ENCODE measurements at places on chromosomes 6 and 20.
A peak's percentile ranks its signal among the peaks of the same experiment; 100 is the strongest.

DNA sequence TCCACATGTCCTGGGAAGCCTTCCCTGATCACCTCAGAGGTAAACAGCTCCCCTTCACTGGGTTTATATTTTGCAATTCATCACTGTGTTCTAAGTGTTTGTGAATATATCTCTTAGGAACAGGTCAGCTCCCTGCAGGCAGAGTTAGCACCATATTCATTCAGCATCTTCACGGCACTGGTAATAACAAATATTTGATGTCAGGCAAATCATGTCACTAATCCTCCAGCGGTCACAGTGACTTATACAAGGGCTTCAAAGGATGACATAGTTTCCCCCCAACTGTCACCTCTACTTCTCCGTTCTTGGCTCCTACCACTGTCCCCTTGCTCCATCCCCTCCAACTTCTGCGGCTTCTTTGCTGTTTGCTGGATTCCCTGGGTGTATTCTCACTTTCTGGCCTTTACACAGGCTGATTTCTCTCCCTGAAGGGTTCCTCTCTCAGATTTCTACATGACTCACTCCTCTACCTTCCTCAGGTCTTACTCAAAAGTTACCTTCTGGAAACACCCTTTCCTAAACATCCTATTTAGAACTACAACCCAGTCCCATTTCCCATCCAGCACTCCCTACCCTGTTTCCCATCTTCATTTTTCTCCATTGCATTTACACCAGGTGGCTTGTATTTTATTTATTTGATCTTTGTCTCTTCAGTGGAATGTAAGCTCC lies 66.6 kb downstream of the NHLRC1 start:
- DNase-seq = no peak

DNA sequence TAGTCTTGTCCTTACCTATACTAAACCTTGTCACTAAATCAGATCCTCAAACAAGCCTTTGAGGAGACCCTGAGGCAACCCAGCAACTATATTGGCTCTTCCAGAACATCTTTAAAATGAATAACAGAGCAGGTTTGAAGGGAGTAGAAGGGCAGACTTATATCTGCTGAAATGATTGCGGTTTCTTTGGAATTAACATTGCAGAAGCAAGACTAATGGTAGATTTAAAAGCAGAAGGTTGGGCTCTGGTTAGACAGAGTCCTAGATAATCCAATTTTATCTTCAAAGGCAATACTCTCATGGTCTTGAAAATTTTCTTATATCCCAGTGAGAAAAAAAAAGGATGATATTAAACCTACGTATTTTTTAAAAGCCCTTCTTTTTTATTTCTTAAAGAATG lies 19.1 kb downstream of the FHL5 start:
- no peak for DNase-seq

DNA sequence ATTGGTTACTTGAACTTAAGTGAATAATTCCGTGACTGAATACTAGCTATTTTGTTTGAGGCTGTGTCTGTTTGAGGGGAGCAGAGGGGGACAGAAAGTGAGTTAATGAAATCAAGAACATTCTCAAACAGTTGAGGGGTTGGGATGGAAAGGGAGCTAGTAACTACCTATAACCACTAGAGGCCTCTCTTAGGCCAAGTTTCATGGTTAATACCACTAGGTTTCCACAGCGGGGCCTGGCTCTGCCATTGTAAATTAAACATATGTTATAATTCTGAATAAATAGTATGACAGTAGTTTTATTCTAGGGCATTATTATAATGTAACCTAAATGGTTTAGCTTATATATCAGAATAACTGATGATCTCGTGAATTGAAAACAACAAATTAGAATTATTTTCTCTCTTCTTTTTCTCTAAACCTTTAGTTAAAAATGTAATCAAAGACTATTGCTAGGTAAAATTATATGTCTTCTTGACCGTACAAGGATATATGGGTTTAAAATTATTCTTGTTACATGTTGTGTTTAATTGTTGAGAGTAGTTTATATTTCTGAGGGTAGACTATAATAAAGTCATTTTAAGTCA lies 108.1 kb downstream of the BCKDHB start:
- DNase-seq = peak; percentile 79

GRCh38 chr20:51085769-51086168 lies 62.9 kb upstream of the KCNG1 start:
- no peak for DNase-seq

GRCh38 chr6:13709689-13710551 lies 1.7 kb downstream of the RANBP9 start:
- DNase-seq = peak; percentile 45

GRCh38 chr20:50373674-50374286 lies 136.4 kb upstream of the PTPN1 start:
- peak; percentile 48 for DNase-seq

- DNase-seq = no peak
Observed at GRCh38 chr6:79047072-79047471, 31.0 kb downstream of the PHIP start.

- DNase-seq = no peak
Observed at GRCh38 chr20:15921930-15922329, 651.3 kb downstream of the KIF16B start.

DNA sequence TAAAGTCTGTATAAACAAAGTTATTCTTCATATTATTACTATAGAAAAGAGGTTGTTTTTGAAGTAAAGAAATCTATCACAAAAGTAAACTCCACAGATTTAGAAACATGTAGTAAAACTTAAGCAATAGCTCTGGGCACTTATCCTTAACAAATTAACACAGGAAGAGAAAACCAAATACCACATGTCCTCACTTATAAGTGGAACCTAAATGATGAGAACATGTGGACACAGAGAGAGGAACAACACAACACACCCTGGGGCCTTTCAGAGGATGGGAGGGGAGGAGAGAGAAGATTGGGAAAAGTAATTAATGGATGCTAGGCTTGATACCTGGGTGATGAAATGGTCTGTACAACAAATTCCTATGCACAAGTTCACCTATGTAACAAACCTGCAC lies 57.2 kb downstream of the C6orf58 start:
- no peak for DNase-seq

DNA sequence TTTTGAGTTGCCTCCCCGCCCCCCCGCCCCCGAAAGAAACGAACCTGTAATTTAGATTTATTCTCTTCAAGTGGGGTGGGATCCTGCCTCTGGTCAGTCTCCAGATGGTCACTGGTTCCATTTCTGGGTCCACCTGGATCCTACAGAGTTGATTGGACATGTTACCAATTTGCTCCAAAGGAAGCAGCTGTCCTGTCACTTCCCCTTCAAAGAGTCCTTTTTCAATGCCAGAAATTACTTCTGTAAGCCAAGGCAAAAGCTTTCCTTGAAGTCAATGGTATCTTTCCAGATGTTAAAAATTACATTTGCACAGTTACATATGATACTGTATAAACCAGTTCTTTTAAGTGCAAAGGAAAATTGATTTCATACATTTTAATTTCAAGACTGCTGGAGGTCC lies 12.0 kb upstream of the ANKRD60 start:
- DNase-seq = no peak

GRCh38 chr6:69180361-69181067 lies 545.4 kb downstream of the ADGRB3 start:
- DNase-seq = no peak

DNA sequence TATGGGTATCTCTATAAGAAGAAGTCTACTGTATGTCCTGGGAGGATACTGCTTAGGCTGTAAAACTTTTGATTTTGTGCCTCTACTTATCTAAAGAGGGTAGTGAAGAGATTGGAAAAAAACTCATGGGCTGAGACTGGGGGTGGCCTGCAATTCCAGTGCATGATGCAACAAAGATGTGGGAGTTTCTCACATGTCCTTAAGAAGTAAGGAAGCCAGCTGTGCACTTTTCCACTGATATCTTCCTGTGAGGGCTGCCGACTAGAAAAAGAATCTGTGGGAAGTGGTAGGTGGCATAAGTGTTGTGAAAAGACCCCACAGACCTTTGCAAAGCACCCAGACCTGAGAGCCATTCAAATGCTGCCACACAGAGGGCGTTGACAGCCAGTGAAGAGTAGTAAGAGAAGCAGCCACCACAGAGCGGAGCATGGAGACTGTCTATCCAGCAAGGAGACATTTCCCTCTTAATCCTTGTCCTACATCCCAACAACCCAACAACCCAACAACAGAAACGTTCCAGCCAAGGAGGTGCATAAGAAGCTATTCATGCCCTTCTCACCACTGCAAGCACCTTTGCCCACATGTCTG lies 65.1 kb downstream of the PFDN4 start:
- peak; percentile 70 for DNase-seq

DNA sequence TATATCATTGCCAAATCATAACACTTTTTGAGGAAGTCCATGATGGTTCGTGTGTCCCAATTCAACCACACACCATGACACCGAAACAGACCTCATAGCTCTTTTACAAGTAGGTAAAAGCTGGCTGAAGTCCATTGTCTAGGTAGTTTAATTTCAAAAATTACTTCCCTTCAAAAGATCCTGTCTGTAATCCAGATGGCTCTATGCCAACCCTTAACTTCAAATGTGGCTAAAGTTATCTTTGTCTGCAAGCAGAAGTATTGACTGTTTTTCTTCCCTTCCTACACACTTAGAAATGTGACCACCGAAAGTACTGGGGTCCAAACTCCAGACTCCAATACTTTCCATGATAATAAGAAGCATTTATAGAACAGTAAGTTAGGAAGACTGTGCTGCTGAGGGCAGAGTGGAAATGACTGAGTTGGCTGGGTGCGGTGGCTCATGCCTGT lies 8.3 kb upstream of the TIAM2 start:
- DNase-seq = peak; percentile 25

DNA sequence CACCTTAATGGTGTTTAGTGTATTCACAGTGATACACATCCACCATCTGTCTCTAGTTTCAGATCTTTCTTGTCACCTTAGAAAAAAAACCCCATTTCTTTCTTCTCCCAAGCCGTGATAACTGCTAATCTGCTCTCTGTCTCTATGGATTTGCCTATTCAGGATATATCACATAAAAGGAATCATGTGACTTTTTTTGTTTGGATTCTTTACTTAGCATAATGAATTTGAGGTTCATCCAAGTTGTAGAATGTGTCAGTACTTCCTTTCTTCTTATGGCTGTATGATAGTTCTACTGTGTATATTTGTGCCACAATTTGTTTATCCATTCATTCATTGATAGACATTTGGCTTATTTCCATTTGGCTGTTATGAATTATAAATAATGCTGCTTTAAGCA lies 57.1 kb downstream of the ITCH start:
- no peak for DNase-seq

GRCh38 chr6:30948811-30949210 lies 8.0 kb downstream of the MUCL3 start:
- DNase-seq = no peak

DNA sequence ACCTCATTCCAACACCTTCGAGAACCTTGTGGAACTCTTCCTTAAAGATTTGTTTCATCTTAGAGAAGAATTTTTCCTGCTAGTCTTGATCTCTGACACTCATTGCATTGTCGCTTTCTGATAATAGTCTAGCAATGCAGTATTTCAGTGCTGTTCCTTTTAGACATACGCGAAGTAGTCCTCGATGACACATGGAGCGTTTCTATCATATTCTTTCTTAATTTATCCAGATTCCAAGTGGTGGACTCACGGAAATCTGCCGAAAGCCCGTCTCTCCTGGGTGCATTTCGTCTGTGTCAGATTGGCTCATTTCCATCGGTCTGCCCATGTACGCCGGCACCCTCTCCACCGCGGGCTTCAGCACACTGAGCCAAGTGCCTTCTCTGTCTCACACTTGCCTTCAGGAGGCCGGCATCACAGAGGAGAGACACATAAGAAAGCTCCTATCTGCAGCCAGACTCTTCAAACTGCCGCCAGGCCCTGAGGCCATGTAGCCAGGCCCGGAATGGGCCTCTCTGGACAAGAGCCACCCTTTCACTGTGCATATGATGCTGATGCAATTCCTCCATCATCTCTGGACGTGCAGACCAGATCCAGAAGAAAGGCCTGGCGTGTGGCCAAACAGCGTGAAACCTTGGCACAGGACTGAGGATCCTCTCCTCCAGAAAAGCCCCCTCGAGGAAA lies 198.6 kb upstream of the UST start:
- peak; percentile 88 for DNase-seq

DNA sequence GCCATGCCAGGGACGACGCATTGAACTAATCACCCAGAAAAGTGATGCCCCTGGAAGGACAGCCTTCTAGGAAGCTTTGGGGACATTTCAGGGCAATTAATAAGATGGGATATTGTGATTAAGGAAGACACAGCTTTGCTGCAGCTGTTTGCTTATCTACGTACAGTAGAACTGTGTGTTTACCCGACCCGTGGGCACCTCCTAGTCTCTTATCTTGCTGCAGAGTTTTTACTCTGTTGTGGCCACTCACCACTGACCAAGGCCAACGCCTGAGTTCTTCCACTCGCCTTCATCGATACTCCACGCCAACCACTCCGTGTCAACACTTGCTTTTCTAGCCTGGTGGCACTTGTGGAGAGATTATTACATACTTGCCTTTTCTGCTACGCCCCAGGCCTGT lies 105.9 kb upstream of the MLN start:
- no peak for DNase-seq

GRCh38 chr20:61761453-61762166 lies 304.1 kb downstream of the TAF4 start:
- no peak for DNase-seq

- no peak for DNase-seq
Observed at GRCh38 chr6:107080036-107080435, 35.3 kb downstream of the BEND3 start.

DNA sequence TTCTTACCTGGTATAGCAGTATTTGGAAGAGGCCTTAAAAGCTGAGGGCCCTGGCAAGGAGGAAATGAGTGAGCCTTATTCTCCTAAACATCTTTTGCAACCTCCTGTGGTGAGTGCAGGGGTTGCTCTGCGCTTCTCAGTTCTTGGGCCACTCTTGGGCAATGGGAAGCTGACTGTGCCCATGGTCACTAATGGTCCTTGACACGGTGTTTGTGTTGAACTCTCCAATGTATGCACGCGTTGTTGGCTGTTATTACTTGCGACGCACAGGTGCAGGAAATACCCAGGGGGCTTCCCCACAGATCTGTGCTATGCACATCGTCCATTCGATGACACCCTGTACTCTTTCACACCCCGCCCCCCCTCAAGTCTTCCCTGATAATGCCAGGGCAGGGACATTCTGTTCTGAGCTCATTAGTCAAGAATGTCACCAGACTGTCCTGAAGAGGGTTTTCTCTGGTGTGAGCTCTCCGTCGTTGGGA lies 79.7 kb downstream of the EDN1 start:
- no peak for DNase-seq

GRCh38 chr20:44646641-44647274 lies 4.7 kb downstream of the ADA start:
- DNase-seq = peak; percentile 59

- DNase-seq = no peak
Observed at GRCh38 chr6:83883240-83883639, 23.8 kb downstream of the CYB5R4 start.

GRCh38 chr6:166204852-166205650 lies 37.4 kb upstream of the TBXT start:
- no peak for DNase-seq

Data from fibroblast of pulmonary artery (primary cell).